ENCODE measurements at places on chromosomes 1 and 21.
A peak's percentile ranks its signal among the peaks of the same experiment; 100 is the strongest.

- no peak for DNase-seq
Observed at GRCh38 chr1:159839116-159839849, 12.6 kb downstream of the SLAMF8 start.

GRCh38 chr21:29096218-29097015, 23.0 kb upstream of the CCT8 start:
- DNase-seq = no peak

DNA sequence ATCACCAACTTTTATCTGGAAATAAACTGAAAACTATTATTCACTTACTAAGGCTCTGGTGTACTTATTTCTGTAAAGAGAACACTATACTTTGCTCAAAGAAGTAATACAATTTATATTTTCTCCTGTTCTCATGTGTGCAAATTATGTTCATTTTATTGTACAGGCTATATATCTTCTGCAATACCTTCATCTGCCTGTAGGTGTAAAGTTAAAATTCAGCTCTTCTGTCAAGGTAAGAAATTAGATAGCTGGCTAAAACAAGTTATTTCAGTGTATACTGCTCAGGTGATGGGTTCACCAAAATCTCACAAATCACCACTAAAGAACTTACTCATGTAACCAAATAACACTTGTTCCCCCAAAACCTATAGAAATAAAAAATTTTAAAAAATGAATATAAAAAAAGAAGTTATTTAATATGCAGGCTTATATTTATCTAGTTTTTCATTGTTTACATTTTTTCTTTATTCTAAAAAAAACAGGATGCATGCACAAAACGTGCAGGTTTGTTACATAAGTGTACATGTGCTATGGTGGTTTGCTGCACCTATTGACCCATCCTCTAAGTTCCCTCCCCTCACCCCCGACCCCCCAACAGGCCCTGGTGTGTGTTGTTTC, 81.5 kb downstream of the PTGER3 start:
- DNase-seq = peak; percentile 18

GRCh38 chr1:91065337-91065736, 43.5 kb upstream of the ZNF644 start:
- DNase-seq = no peak

DNA sequence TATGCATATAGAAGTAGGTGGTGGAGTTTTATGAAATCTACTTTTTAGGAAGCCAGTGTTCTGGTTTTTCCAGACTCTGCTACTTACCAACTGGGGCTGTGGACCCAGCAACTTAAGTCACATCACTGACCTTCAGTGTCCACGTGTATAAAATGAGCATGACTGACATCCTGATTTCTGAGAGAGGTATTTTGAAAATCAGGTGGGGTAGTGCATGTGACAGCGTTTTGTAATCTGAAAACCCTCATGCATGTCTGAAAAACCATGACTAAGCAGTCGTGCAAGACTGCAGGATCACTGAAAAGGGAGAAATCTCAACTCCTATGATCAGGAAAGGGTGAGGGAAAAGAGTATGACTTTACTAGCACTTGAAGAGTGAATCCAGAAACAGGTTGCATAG, 26.1 kb downstream of the CR1L start:
- no peak for DNase-seq

- DNase-seq = no peak
Observed at GRCh38 chr1:45107782-45108181, 95.7 kb downstream of the UROD start.

Measured in choroid plexus epithelial cell (primary cell).